Muscle of back (tissue), 13 donors: ENCODE measurements at places on chromosomes 13 and 19. TPM values are rescaled to one million over a fixed set of nuclear protein-coding genes. Genes with fewer than 3 reads are reported as not detected.

COX7A1 gene
- polyA plus RNA-seq = 264 TPM

KASH5 gene
- 0.05 TPM for polyA plus RNA-seq

LILRA6 gene
- 1.1 TPM for polyA plus RNA-seq

FAM216B gene
- polyA plus RNA-seq = 0.11 TPM

GNG7 gene
- polyA plus RNA-seq = 3.6 TPM

ZNF135 gene
- 15.5 TPM for polyA plus RNA-seq

DCT gene
- 0.19 TPM for polyA plus RNA-seq

TMEM86B gene
- polyA plus RNA-seq = 3.5 TPM

NRTN gene
- polyA plus RNA-seq = 1.5 TPM

ZSCAN4 gene
- polyA plus RNA-seq = not detected

PRODH2 gene
- not detected for polyA plus RNA-seq

TMC4 gene
- 4.5 TPM for polyA plus RNA-seq

TMEM38A gene
- 129 TPM for polyA plus RNA-seq

MYBPC2 gene
- polyA plus RNA-seq = 29.2 TPM

EXOC3L2 gene
- polyA plus RNA-seq = 0.98 TPM

RNF17 gene
- polyA plus RNA-seq = 0.27 TPM

ZNF506 gene
- polyA plus RNA-seq = 21.9 TPM

SHC2 gene
- 29.0 TPM for polyA plus RNA-seq

ANKRD10 gene
- polyA plus RNA-seq = 324 TPM

ENOX1 gene
- 12.1 TPM for polyA plus RNA-seq

KIR3DL2 gene
- polyA plus RNA-seq = not detected

ZNF813 gene
- polyA plus RNA-seq = 3.7 TPM

CDX2 gene
- polyA plus RNA-seq = not detected

KLK4 gene
- not detected for polyA plus RNA-seq

KLK3 gene
- polyA plus RNA-seq = not detected

CEACAM20 gene
- not detected for polyA plus RNA-seq

RGL3 gene
- 0.32 TPM for polyA plus RNA-seq

SPATA13 gene
- 3.6 TPM for polyA plus RNA-seq
